ENCODE measurements at places on chromosomes 3 and 15.

GRCh38 chr3:2656806-2657777 is 453.1 kb downstream of the IL5RA start:
- DNase-seq: no peak

GRCh38 chr3:182617500-182617899 is 175.8 kb upstream of the ATP11B start:
- no peak for DNase-seq

DNA sequence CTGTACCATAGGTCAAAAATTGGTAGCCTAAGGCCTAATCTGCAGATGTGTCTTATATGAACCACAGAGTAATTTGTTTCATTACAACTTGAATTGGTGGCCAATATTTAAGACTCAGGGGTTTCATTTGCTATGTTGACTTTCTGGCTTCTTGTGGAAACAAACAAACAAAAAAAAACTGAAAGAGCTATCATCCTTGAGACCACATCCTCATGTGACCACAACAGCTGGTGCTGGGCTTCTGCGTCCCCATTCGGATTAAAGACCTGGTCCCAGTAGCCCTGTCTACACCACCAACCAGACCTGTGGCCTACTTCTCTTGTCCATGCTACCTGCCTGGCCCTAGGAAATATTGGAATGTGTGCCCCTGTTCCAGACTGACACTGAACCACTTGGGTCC is 61.7 kb downstream of the STRIT1 start:
- no peak for DNase-seq

DNA sequence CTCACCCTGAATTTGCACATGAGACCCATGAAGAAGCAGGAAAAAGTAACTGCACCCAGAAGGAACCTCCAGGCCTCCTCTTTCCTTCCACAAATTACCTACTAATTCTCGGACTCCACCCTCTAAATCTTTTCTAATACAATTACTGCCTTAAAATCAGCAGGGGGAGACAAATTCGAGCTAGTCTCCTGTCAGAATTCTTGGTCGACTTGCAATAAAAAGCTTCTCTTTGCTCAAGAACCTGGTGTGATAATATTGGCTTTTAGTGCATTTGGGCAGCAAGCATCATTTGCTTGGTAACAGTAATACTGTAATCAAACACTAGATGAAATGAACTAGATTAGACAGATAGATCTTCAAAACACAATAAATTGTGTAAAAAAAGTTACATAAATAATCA is 281.9 kb downstream of the RAP2B start:
- no peak for DNase-seq

- DNase-seq: no peak
Measured at GRCh38 chr3:70646635-70647034, 334.2 kb upstream of the MDFIC2 start.

- no peak for DNase-seq
Measured at GRCh38 chr3:33834096-33834453, 35.6 kb downstream of the PDCD6IP start.

- peak; percentile 44 for DNase-seq
Measured at GRCh38 chr3:15812183-15812582, 14.4 kb upstream of the ANKRD28 start.

- DNase-seq: no peak
Measured at GRCh38 chr3:113676261-113676660, 20.2 kb downstream of the USF3 start.

- DNase-seq: peak; percentile 76
Measured at GRCh38 chr3:27675287-27675686, 46.8 kb downstream of the EOMES start.

DNA sequence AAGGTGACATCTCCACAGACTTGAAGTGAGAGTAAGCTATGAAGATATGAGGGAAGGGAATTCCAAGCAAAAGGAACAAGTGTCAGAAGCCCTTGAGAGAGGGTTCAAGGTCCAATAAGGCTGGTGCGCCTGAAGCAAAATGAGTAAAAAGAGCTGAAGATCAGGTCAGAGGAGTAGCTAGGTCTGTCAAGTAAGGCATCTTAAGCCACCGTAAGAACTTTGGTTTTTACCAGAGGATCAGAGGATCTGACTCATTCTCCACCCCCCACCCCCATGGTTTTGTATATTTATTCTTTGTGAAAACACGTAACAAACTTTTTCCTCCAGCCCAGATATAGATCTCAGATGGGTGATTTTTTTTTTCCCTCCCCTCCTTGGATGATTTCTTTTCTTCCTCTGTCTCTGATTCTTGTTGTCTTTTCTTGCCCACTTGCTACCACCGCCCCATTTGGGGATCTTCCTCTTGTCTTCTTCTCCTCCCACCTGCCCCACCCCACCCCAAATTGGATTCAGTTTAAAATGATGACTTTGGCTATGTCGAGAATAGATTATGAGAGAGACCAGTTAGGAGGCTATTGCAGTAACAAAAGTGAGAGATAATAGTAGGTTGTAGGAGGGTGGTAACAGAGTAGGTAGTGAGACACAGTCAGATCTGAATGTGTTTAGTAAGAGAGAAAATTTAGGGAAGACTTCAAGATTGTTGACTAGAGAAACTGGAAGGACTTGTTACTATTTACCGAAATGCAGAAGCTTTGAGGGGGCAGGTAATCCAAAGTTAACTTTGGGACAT is 6.1 kb downstream of the TRMT10C start:
- no peak for DNase-seq

- DNase-seq: no peak
Measured at GRCh38 chr3:24396338-24396737, 98.3 kb downstream of the THRB start.

DNA sequence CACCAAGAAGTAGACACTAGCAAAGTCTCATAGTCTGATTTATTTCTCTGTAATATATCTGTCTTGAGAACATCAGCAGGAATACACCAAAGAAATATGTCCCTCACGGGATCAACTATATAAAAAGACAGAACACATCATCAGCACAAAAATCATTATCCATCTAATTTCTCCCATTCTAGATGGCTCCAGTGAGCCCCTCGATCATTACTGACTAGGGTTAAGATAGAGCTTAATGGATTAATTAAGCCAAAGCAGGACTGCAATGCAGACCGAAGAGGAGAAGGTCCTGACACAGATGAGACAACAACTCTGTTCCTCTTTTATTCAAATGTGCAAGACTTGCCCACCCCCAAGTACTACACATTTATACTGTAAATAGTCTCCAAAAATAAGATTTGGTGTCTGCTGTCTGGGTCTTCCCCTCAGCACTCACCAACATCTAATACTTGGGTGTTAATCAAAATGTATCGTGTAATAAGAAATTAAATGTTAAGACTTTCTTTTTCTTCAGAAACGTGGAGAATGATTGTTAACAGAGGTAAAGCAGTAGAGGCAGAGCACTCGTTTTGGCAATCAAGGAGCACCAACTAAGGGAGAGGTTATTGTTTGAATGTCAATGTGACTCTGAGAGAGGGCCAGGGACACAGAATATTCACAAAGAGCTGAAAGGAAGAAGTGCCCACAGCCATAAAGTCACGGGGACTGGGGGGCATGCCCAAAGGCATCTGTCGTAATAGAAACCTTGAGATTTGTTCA is 133.6 kb downstream of the TIGIT start:
- no peak for DNase-seq

DNA sequence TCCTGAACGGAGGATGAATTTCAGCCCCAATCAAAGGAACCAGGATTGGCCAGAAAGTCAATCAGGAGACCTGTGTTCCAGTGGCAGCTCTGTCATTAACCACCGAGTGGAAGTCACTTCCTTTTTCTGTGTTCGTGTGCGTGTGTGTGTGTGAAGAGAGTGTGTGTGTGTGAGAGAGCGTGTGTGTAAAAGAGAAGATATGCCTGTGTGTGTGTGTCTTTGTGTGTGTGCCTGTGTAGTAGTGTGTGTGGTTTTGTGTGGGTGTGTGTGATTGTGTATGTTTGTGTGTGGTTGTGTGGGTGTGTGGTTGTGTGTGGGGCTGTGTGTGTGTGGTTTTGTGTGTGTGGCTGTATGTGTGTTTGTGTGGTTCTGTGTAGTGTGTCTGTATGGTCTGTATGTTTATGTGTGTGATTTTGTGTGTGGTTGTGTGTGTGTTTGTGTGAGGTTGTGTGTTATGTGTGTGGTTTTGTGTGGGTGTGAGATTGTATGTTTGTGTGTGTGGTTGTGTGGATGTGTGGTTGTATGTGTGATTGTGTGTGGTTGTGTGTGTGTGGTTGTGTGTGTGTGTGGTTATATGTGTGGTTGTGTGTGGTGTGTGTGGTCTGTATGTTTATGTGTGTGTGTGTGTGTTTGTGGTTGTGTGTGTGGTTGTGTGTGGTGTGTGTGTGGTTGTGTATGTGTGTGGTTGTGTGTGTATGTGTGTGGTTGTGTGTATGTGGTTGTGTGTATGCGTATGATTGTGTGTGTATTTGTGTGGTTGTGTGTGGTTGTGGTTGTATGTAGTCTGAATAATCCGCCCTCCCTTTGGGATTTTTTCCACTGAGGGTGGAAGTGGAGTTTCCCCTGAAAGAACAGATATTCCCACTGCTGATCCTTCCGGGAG is 314.4 kb downstream of the SHQ1 start:
- DNase-seq: no peak

DNA sequence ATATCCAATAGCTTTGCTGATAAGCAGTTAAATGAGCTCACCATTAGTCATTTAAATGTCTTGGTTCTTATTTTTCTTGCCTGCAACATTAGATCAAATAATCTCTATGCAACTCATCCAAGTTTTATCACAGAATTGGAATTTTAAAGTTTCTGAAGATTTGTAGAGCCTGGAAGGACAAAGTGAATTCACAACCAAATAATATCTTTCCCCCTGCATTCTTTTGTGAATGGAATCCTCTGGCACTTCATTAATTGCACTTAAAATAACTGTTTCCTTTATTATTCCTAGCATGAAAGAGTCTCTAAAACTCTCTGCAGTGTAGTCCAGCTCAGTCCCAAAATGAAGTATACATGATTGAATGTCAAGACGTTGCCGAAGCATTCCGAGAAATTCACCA is 345.6 kb upstream of the TGFBR2 start:
- DNase-seq: no peak

GRCh38 chr3:69305011-69305410 is 80.9 kb downstream of the FRMD4B start:
- DNase-seq: no peak

DNA sequence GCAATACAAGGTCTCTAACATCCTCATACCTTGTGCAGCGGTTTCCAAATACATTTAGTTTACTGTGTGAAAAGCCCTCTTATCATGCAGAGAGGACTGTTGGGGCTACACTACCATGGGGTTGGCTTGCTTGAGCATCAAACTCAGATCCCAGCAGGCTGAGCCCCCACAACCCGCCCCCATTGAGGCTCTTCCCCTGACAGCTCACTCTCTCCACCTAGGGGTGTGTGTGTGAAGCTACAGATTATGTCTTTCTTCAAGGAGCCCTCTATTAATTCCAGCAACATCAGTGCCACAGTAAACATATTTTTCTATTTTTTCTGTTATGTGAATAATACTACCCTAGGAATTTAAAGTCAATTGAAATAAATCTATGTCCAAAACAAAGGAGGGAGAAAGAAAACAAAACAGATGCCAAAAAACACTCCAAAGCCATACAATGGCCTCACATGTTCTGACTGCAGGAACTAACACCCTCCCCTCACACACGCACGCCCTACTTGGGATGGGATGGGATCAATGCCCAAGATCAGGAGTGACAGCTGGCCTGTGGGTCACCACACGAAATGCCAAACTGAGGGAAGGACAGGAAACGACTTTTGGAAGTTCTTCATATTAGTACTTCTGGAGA is 14.7 kb downstream of the TM4SF4 start:
- DNase-seq: peak; percentile 35

DNA sequence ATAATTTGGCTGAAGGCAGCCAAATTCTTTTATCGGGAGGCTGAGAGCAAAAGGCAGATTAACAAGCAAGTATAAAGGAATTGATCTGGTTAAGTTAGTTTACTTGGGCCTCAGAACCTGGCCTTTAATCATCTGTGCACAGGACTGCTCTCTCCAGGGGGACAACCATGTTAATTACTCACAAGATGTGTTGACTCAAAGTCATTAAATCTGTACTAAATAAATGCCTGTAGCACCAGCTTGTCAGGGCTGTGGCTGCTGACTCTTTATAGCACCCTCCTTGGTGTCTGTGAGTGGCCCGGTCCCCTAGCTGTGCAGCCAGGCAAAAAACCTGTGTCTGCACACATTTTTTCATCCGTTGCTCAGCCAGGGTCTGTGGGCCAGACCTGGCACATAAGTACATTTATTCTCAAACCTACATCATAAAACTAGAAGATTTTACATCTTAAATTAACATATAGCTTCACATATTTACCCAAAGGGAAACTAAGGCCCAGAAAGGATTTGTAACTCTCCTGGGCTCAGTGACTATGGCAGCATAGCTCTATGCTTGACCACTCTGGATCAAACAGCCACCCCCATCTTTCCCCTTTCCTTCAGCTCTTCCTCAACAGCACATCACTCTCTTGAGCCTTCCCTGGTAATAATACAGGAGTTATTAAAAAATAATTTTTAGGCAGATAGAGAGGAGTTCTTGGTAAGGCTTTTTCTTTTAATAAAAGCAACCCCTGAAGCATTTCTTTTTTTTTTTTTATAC is 51.4 kb downstream of the NCEH1 start:
- no peak for DNase-seq

GRCh38 chr3:126758026-126758425 is 54.0 kb downstream of the CHCHD6 start:
- no peak for DNase-seq

GRCh38 chr15:48473667-48474066 is 142.4 kb downstream of the DUT start:
- DNase-seq: no peak

GRCh38 chr3:98577178-98577895 is 16.1 kb downstream of the CPOX start:
- peak; percentile 56 for DNase-seq

DNA sequence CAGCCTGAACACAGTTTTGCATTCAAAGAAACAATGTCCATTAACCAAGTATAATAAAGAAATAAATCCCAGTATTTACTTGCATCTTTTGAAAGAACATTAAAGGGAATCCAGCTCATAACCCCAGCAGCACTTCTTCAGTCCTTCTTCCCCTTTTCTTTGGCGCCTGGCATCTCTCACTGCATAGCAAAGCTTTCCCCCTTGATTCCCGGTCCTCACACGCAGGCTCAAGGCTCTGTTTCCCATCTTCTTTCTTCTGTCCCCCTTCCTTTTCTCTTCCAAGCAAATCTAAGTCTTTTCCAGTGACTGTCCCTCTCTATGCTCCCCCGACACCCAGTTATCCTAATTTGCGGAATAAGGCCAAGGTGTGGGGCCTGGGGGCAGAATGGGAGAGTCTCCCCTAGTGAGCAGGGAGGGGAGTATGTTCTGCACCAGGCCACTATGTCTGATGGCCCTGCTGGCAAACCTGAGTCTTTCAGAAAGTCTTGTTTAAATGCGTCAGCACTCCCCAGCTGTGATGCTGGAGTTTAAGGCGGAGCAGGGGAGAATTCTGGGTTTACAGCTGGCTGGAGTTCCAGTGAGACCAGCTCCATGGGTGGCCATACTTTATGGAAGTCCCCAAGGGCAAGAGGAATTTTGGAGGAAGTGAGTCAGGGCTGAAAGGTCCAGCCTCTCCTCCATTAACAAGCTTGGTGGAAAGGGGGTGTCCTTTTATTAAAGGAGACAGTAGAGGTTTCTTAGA is 42.1 kb downstream of the GOLGA6A start:
- DNase-seq: peak; percentile 100

- no peak for DNase-seq
Measured at GRCh38 chr3:42750834-42751233, 22.2 kb downstream of the CCDC13 start.

GRCh38 chr3:195224980-195225580 is 45.9 kb downstream of the XXYLT1 start:
- DNase-seq: no peak
